ENCODE measurements at places on chromosomes 11 and 22.

GRCh38 chr11:118939953-118940598, 14.3 kb upstream of the BCL9L start:
- DNase-seq, result no peak

GRCh38 chr11:17353821-17354600, 2.4 kb downstream of the NCR3LG1 start:
- no peak for DNase-seq

DNA sequence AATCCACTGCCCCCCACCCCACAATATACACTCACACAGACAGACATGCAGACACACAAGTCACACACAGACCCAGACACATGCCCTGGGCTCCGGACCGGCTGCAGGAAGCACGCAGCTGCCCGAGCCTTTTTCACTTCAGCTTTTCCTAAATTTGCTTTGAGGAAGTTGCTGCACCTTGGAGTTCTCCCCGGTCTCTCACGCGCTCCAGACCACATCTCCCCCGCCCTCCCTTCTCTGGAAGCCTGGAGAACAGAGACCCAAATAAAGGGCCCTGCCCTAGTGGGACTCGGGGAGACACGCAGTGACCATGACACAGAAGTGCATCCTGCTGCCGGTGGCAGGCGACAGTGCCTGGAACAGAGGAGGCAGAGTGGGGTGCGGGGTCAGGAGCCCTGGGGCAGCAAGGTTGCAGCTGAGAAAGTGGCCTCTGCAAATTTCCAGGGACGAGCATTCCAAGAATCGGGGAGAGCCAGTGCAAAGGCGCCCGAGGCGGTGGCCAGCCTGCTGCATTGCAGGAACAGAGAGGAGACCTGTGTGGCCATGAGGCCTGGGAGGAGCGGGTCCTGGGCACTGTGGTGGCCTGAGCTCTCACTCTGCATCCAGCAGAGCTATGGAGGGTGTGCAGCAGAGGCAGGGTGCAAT, 19.1 kb downstream of the RPL3 start:
- DNase-seq, result no peak

GRCh38 chr11:123060277-123061000, 1.5 kb downstream of the HSPA8 start:
- no peak for DNase-seq

GRCh38 chr11:130403967-130404366, 24.4 kb downstream of the ADAMTS8 start:
- DNase-seq, result no peak

DNA sequence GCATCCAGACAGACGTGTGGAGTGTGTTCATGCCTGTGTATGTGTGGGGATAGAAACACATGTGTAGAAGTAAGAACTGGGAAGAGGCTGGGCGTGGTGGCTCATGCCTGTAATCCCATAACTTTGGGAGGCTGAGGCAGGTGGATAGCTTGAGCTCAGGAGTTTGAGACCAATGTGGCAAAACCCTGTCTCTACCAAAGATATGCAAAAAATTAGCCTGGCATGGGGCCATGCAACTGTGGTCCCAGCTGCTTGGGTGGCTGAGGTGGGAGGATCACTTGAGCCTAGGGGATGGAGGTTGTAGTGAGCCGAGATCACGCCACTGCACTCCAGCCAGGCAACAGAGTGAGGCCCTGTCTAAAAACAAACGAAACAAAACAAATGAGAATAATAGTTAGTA, 1166.6 kb downstream of the TBC1D22A start:
- DNase-seq, result no peak

- DNase-seq, result no peak
These were observed 81.4 kb downstream of the TBC1D22A start for GRCh38 chr22:46843821-46844255.

DNA sequence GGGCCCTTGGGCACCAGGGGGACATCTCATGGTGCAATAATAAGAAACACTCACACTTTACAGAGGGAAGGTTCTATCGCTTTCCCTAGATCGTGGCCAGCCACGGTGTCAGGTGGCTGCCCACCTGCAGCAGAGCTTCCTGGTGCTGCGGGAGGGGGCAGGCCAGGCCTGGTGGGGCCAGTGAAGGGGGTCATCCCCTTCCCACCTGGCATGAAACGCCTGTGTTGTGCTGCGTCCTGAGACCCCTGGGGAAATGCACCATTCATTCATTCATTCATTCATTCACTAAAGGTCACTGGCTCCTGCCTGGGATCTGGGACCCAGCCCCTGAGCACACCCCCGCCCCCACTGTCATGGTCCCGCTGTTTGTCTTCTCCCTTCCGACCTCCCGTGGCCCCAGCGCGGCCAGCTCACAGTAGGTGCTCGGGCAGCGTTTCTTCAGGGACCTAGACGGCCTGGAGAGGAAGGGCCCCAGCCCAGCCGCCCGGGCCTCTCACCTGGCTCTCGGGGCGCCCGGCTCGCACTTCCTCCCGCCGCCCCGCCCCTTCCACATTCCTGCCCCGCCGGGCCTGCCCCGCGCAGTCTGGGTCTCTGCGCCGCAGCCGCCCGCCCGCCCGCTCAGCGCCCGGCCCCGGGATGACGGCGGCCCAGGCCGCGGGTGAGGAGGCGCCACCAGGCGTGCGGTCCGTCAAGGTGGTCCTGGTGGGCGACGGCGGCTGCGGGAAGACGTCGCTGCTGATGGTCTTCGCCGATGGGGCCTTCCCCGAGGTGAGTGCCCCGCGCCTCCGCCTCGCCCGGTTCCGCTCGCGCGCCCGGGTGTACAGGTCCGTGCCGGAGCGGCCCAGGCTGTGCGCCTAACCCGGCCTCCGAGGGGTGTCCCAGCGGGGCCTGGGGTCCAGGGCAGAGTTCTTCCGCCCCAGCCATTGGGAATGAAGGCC, at the start of gene RHOD:
RHOD (plus strand) TSS at position 581 of the 938 bp plus-strand sequence; CDS start at position 637, 56 bp downstream.
- DNase-seq, result no peak

DNA sequence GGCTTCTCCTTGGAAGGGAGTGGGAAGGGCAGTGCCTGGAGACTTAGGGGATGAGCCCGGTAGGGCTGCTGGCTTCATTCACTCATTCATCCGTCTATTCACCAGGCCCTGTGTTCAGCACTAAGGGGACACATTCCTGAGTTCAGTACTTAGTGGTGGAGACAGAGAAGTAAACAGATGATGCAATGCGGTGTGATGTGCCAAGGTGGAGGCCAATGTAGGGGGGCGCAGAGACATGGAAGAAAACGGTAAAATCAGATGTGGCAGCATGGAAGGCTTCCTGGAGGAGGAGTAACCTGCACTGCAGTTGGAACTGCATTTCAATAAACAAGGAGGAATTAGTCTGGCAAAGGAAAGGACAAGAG, 21.3 kb downstream of the GRIK4 start:
- no peak for DNase-seq

DNA sequence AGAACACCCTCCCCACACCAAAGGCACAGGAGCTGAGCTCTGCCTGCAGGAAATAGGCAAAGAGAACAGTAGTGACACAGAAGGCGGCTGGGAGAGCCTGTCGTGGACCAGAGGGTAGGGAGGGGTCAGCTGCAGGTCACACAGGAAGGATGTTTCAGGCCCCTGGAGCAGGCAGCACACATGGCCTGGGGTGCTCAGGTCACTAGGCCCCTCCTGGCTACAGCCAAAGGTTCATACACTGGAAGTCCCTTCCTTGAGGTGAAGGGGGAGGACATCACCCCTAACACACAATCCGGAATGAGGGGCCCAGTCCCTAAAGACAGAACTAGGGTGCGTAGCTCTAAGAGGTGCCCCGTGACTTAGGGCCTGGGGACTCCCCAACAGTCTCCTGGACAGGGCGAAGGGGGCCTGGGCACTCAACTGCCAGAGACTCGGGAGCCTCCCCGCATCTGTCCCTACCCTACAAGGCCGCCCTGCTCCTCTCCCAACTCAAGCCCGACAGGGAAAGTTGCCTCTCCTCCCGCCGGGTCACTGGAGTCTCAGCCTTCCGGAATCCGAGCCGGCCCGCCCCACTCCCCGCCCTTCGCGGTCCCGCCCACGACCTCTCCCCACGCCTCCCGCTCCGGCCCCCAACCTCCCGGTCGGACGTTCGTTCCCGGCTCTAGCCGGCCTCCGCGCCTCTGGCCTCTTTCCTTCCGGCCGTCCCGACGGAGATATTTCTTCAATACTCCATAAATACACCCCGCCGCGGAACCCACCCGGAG, at the start of gene CYB5R2:
CYB5R2 (minus strand) TSS at position 541 of the 764 bp plus-strand sequence. CDS start 675 bp downstream, outside the sequence.
- no peak for DNase-seq

- DNase-seq, result no peak
These were observed 12.5 kb upstream of the CCDC117 start for GRCh38 chr22:28759861-28760560.

GRCh38 chr11:43072096-43072495, 239.7 kb upstream of the API5 start:
- DNase-seq, result no peak

DNA sequence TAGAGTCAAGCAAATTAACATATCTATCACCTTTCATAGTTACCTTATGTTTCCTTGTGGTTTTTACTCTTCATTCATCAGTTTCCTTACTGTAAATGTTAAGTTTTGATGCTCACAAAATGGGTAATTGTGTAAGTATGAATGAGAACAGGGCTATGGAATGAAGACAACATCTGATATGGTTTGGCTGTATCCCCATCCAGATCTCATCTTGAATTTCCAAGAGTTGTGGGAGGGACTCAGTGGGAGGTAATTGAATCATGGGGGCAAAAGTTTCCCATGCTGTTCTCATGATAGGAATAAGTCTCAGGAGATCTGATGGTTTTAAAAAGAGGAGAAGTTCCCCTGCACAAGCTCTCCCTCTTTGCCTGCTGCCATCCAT, 107.6 kb downstream of the CCDC34 start:
- no peak for DNase-seq

DNA sequence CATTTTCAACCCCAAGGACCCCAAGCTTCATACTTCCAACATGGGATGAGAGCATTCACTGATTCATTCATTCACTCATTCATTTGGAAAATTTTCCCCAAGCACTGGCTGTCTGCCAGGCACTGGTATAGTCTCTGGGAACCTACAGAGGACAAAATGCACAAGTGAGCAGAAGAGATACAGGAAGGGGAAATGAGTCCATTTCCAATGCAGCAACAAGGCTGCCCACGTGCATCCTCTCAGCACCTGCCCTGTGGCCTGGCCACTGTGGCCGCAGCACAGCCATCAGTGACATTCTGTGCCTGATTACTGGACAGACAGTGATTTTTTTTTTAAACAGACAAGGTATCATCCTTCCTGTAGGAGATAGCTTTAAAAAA, 96.0 kb upstream of the PITPNB start:
- no peak for DNase-seq

DNA sequence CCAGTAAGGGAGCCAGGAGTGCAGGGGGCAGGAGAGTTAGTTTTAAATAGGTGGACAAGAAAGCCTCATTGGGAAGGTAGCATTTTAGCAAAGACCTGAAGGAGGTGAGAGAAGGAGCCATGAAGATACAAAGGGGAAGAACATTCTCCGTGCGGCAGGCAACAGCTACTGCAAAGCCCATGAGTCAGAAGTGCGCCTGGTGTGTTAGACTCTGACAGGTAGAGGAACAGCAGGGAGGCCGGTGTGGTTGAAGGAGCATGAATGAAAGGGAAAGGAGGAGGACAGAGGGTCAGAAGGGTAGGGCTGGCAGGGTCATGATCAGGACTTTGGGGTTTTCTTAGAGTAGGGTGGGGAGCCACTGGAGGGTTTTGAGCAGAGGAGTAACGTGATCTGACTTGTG, 34.5 kb upstream of the PAMR1 start:
- no peak for DNase-seq

DNA sequence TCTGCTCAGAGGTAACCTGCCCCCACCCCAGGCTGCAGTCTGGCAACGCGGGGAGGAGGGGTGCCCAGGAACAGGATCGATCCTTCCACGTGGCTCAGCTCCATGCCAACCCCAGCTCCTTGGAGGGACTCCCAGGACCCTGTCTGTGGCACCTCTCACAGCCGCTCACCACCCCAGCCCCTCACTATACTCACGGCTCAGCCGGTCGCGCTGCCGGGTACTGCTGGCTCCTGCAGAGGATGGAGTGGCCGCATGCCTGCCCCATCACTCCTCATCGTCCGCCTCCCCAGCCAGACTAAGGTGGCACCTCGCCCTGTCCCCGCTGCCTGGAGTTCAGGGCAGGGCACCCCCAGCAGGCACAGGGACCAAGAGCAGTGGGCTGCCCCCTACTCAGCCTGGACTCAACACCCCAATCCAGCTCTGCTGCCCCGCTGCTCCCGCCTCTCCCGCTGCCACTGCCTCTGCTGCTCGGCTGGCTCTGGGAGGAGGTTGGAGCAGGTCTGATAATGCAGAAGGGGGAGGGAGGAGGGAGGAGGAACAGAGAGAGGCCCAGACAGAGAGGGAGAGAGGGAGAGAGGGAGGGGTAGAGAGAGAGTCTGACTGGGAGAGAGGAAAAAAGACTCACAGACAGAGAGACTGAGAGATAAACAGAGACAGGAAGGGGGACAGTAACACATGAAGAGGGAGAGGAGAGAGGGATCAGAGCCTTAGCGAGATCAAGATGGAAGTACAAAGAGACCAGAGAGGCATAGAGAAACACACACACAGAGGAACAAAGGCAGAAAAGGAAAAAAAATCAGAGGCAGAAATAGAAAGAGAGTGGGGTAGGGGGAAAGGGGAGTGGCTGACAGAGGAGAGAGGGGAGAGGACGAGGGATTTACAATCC, at the start of gene PDE2A:
PDE2A (minus strand) TSS at position 480 of the 886 bp plus-strand sequence; CDS start at position 265, 215 bp downstream.
- no peak for DNase-seq

DNA sequence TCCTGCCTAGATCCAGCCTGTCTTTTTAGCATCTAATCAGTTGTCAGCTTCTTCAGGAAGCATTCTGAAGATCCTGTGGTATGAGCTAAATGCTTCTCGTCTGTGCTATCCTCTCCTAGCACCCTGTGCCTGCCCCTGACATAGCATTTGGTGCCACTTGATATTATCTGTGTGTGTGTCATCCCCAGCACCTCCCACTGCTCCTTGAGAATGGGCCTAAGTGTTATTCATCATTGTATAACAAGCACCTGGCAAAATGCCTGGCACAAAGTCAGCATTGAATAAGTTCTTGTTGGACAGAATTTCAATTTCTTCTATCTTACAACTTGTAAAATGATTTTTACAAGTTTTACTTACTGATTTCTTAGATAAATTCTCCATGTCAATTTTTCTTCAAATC, 28.1 kb upstream of the OLFML1 start:
- no peak for DNase-seq

DNA sequence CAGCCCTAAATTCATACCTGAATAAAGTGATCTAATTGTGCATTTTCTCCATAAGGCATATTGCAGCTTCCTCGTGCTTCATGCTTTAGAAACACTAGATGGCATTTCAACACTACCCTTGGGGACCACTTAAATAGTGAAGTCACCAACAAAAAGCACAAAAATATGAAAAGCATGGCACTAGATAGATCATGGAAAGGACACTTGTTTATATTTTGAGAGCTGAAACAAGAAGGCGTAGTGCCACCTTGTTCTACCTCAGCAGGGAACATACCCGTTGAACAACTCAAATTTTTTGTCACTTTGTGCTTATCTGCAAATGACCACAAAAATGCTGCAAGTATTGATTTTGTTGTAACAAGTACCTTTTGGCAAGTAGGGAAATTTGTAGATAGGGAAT, 8.6 kb downstream of the TBCEL start:
- DNase-seq, result no peak

GRCh38 chr22:19865141-19865829, 10.6 kb upstream of the GNB1L start:
- DNase-seq, result no peak

GRCh38 chr11:17350455-17351171, 987 bp upstream of the NCR3LG1 start:
- DNase-seq, result no peak

- no peak for DNase-seq
These were observed 2.3 kb downstream of the MYEOV start for GRCh38 chr11:69295995-69296889.

Measured in stimulated activated CD4-positive, alpha-beta T cell treated with anti-CD3 and anti-CD28 coated beads, Interleukin-15, amount 100 ng/mL, for 1 hour (primary cell).